AG04449 (cell line): ENCODE measurements at places on chromosomes 2 and 18.

- no peak for DNase-seq
Observed at GRCh38 chr2:221480163-221480562, 91.9 kb downstream of the EPHA4 start.

DNA sequence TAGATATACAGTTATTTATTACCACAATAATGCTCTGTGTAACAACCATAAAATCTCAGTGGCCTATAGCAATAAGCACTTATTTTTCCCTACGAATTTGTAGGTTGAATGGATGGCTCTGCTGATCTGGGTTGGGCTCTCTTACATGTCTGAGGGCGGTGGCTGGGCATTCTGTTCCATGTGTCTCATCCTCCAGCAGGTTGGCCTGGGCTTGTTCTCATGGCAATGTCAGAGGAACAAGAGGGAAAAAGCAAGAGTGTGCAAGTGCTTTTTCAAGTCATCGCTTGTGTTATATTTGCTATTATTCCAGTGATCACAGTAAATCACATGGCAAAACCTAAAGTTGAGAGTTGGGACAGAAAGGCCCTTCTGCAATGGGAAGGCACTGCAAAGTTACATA is 30.4 kb upstream of the MYO3B start:
- no peak for DNase-seq

DNA sequence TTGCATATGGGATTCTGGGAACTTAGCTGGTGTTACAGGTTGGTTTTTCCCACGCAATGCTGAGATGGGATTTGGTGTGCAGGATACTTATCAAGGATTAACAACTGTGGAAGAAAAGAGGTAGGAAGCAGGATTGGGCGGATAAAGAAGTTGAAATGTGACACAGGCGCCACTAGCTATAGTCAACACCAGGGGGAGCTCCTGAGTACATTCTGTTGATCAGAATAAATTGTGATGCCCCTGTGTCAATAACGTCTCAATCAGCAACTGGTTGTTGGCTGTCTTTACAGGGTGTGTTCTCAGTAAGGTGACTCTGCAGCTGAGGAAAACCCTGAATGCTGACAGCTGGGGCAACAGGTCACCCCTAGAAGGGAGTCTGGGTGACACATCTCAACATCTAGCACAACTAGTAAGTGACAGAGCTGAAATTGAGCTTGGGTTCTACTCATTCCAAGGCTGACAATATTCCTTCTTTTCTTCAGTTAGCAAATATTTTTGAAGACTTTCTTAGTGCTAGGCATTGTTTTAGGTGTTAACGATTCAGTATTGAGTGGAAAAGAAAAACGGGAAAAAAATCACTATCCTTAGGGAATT is 143.0 kb downstream of the ARL6IP6 start:
- no peak for DNase-seq

- DNase-seq = no peak
Observed at GRCh38 chr2:12044857-12045256, 298.4 kb downstream of the LPIN1 start.

DNA sequence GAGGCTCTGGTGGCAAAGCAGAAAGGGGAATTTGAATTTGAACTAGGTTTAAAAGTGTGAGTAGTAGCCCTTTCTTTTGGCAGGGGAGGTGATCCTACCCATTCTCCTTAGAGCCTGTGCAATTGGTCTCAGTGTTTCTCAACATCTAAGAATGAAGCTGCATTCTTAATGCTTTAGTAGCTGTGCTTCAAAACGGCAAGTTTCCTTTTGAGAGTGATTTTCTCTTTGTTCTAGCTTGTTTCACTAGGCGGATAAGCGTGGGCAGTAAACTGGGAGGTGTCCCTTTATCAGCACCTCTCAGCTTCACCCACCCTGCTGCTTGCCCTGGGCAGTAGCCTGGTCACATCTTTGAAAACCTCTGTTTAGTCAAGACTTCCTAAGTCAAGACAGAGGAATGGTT is 6.7 kb downstream of the CRIM1 start:
- DNase-seq = no peak

- DNase-seq = no peak
Observed at GRCh38 chr2:133489641-133490410, 78.4 kb downstream of the NCKAP5 start.

GRCh38 chr2:175004730-175004979 is 526 bp downstream of the CHN1 start:
- no peak for DNase-seq

GRCh38 chr18:45456090-45457021 is 158.9 kb upstream of the SLC14A2 start:
- DNase-seq = no peak

- no peak for DNase-seq
Observed at GRCh38 chr2:112728378-112729175, 7.8 kb downstream of the NT5DC4 start.

GRCh38 chr2:26503231-26503880 is 25.4 kb upstream of the OTOF start:
- no peak for DNase-seq

DNA sequence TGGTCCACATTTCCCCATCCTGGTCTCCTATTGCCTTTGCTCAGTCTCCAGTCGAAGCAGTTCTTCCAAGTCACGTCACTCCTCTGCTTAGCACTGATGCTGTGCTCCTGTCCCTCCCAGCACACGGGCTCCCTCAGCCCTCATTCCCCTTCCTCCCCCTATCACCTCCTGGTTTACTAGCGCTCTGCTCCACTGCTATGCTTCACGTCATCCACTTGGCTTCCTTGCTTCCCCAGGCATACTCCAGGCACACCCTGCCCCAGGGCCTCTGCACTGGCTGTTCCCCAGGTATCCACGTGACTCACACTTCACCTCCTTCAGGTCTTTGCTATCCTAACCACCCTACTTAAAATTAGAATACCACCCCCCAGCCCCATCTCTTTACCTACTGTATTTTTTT is 269.3 kb downstream of the GLI2 start:
- DNase-seq = no peak

- DNase-seq = no peak
Observed at GRCh38 chr2:183408562-183408961, 284.3 kb downstream of the NUP35 start.

GRCh38 chr18:36673452-36673851 is 155.3 kb downstream of the TPGS2 start:
- DNase-seq = no peak

GRCh38 chr2:221429741-221430491 is 142.2 kb downstream of the EPHA4 start:
- DNase-seq = no peak

DNA sequence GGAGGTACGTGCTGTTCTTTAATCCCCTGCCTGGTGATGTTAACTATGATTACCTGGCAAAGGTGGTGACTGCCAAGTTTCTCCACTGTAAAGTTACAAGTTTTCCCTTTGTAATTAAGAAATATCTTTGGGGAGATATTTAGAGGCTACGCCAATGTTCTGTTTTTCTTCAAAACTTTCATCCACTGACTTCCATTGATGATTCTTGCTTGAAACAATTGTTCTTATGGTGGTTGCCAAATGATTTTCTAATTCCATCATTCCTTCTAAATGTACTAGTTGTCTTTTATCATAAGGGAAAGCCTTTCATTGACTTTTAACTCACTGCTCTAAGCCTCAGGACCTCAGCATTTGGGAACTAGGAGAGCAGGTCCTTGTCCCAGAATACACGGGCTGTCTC is 205.5 kb downstream of the SMAD7 start:
- no peak for DNase-seq

DNA sequence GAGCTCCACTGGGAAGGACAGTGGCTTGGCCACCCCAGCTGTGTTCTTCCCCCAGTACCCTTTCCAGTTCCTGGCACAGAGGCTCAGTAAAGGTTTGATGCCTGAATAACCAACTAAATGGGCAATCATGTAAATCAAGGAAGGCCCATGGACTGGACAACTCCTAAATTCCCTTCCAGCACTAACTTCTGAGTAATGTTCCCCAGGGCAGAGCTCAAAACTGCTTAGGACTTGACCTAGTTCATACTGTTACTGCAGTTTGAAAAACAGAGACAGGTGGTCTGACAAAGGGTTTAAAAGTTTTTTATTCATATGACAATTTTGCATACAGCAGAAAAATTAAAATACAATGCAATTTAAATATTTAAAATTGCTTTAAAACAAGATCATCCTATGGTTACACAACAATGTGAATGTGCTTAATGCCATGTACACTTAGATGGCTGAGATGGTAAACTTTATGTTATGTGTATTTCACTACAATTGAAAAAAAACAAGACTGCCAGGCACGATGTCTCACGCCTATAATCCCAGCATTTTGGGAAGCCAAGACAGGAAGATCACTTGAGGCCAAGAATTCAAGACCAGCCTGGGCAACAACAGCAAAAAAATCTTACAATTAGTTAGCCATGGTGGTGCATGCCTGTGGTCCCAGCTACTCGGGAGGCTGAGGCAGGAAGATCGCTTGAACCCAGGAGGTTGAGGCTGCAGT is 26.2 kb downstream of the PCBP1 start:
- DNase-seq = no peak

- DNase-seq = no peak
Observed at GRCh38 chr2:2809771-2810170, 478.7 kb upstream of the MYT1L start.

DNA sequence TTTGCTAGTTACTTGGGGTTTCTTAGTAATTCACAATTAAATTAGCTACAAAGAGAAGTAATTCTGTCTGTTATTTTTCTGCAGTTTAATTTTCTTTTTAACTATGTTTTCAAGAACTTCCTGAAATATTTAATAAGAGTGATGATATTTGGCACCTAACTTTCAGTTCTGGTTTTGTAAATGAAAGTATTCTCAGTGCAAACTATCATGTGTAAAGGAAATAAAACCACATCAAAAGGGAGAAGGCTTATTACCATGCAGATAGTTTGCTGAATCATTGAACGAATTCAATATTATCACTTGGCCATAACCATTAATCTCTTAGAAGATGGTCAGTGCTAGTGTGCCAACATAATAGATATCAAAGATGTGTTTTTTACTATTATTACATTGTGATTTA is 29.2 kb downstream of the DYTN start:
- no peak for DNase-seq

- DNase-seq = no peak
Observed at GRCh38 chr2:191218292-191218898, 26.8 kb upstream of the MYO1B start.

DNA sequence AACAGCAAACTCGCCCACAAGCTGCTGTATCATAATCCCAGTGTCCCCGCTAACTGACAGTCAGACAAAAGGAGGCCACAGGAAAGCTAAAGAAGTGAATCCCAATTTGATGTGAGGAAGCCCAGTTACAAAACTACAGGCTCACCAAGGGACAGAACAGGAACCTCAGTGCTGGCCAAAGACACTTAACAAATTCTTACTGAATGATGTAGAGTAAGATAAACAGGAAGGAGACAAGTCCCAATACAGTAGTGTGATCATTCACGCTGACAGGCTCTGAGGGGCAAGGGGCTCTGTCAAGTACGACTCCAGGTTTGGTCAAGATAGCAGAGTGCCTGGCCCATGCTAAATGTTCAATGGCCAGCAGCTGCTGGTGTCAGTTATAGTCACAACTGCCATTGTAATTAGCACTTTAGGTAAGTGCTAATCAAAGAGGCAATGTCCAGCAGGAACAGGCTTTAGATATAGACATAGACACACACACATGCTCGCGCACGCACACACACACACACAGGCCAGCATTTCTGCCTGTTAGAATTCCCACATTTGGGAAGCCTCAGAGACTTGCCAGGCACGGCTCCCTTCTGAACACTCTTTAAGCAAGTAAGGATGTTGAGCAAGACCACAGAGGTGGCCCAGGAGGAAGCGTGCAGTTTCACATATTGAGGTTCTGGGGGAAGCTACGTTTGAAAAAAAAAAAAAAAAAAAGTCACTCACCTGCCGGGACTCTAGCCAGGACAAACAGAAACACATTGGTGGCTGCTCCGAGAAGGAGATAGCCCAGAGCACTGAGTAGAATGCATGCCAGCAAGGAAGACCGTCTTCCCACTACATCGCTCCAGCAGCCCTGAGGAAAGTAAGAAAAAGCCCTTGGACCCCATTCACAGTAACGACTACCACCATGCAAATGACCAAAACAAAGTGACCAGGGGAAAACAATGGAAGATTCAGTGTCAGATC is 35.4 kb upstream of the TMEM182 start:
- no peak for DNase-seq

GRCh38 chr2:119224391-119225104 is 914 bp downstream of the STEAP3 start:
- DNase-seq = no peak

- no peak for DNase-seq
Observed at GRCh38 chr2:239138610-239139009, 262.2 kb downstream of the HDAC4 start.

- DNase-seq = no peak
Observed at GRCh38 chr2:105910497-105911238, 166.0 kb downstream of the NCK2 start.

GRCh38 chr2:216404010-216404618 is 8.2 kb upstream of the SMARCAL1 start:
- no peak for DNase-seq

- no peak for DNase-seq
Observed at GRCh38 chr2:174484573-174484972, 2.3 kb downstream of the GPR155 start.

- no peak for DNase-seq
Observed at GRCh38 chr2:84144345-84144744, 314.7 kb downstream of the SUCLG1 start.

DNA sequence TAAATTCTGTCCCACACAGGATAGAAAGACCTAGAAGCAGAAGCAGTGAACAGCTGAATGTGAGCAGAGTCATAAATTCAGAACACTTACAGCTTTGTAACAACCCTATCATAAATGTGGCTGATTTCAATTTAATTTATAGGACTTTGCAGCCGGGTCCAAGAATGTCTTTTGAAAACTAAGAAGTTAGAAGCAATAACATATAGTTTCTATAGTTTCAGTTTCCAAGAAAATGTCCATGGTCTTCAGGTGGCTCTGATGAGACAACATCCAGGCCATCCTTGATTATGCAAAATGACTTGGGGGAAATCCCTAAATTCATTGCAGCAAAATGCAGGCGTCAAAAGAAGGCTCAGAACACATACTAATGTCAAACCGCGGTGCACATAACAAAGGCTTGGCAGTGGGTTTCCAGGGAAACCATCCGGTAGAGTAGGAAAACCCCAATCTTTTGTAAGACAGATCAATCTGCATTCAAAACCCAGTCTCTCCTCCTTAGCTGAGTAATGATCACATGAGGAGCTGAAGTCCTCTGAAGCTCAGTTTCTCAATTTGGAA is 442.2 kb upstream of the ID2 start:
- DNase-seq = no peak

DNA sequence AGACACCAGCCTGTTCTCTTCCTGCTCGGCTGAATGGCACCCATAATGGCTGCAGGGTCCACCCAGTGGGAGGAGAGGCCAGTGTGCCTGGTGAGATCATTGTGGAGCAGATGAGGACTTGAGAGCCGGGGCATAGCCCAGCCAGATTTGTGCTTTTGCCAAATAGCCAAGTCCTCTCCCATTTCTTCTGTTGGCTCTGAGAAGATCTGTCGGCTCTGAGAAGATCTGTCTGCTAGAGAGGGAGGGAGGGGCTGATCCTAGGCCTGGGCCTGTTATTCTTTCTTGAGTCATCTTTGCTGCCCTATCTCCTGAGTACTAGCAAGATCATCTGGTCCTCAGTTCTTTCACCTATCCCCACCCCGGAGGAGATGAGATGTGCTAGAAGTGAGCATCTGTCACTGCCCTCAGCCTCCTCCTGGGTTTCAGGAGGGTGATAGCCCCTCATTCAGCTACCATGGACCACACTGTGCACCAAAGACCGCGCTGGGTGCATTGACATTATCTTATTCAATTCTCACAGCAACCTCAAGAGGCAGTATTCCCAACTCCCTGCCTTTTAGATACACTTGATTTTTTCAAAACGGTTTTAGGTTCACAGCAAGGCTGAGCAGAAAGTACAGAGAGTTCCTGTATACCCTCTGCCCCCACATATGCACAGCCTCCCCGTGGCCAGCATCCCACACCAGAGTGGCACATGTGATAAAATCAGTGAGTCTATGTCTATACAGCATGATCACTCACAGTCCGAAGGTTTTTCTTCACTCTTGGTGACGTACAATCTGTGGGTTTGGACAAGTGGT is 98.6 kb downstream of the CAPN13 start:
- DNase-seq = no peak
